ENCODE measurements at places on chromosomes 2 and 18. TPM values are rescaled to one million over a fixed set of nuclear protein-coding genes. Genes with fewer than 3 reads are reported as not detected.

The ATP6V1B1 gene
- polyA plus RNA-seq = not detected

The ANKRD30BL gene
- polyA plus RNA-seq = not detected

The SLC9A4 gene
- not detected for polyA plus RNA-seq

The GCG gene
- not detected for polyA plus RNA-seq

The DUSP2 gene
- polyA plus RNA-seq = 24.3 TPM

The CAVIN2 gene
- not detected for polyA plus RNA-seq

The EVA1A gene
- 0.20 TPM for polyA plus RNA-seq

The SERPINB5 gene
- polyA plus RNA-seq = not detected

The COL5A2 gene
- polyA plus RNA-seq = 0.10 TPM

The INHBB gene
- polyA plus RNA-seq = not detected

The HOXD12 gene
- polyA plus RNA-seq = not detected

The TMEM200C gene
- polyA plus RNA-seq = not detected

The STK39 gene
- 6.8 TPM for polyA plus RNA-seq
